ENCODE measurements at places on chromosomes 13 and 19.

- DNase-seq: no peak
These were observed 180.0 kb downstream of the LHFPL6 start for GRCh38 chr13:39422845-39423565.

GRCh38 chr19:16068696-16069259 is 7.5 kb upstream of the TPM4 start:
- DNase-seq: no peak

- no peak for DNase-seq
These were observed 52.7 kb downstream of the VAV1 start for GRCh38 chr19:6825076-6825774.

DNA sequence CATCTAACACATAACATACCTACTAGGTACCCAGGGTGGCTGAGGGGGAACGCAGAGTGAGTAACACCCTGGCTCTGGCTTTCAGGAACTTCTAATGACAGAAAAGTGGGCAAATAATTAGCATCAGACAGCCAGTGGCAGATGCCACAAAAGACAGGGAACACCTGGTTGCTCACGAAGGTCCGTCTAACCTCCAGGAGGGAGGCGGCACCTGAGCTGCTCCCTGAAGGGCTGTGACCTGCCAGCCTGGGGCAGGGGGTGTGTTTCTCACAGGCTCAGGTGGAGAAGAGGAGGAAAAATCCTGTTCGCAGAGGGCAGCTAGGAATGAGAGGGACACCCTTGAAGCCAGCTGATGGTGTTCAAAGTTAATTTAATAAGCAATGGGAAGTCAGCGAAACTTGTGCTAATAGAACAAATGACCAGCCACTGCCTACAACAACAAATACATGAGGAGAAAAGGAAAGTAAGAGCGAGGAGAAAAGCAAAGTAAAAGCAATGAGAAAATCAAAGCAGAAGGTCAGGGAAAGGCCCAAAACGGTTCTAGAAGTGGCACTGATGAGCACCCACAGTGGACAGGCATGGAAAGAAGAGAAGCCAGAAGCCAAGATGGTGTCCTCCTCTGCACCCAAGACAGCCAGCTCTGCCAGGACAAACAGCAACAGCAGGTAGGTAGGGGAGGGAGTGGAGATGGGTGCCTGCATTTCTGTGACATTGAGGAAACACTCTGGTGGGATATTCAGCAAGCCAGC is 87.3 kb downstream of the STK24 start:
- DNase-seq: no peak

DNA sequence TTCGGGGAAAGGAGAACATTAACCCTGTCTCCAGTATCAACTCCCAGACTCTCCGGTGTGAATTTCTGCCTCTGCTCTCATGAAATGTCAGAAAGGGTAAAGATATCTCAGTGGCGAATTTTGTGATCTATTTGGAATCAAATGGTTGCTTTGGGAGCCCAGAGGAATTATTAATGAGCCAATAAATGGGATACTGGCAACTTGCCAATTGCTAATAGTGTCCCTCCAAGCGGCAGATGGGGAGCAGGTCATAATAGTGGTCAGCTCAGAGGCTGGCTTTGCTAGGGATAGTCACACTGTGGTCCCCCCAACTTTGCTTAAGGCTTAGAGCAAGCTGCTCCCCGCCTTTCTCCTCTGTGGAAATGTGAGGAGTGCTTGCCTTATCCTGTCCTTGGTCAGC is 176.1 kb upstream of the KL start:
- no peak for DNase-seq

GRCh38 chr13:66162470-66162869 is 1067.7 kb downstream of the PCDH9 start:
- no peak for DNase-seq

- DNase-seq: no peak
These were observed 2215.4 kb upstream of the PCDH20 start for GRCh38 chr13:63631006-63631405.

GRCh38 chr13:93716623-93717022 is 490.0 kb downstream of the GPC6 start:
- no peak for DNase-seq

- no peak for DNase-seq
These were observed 17.7 kb downstream of the POLRMT start for GRCh38 chr19:615619-616018.

DNA sequence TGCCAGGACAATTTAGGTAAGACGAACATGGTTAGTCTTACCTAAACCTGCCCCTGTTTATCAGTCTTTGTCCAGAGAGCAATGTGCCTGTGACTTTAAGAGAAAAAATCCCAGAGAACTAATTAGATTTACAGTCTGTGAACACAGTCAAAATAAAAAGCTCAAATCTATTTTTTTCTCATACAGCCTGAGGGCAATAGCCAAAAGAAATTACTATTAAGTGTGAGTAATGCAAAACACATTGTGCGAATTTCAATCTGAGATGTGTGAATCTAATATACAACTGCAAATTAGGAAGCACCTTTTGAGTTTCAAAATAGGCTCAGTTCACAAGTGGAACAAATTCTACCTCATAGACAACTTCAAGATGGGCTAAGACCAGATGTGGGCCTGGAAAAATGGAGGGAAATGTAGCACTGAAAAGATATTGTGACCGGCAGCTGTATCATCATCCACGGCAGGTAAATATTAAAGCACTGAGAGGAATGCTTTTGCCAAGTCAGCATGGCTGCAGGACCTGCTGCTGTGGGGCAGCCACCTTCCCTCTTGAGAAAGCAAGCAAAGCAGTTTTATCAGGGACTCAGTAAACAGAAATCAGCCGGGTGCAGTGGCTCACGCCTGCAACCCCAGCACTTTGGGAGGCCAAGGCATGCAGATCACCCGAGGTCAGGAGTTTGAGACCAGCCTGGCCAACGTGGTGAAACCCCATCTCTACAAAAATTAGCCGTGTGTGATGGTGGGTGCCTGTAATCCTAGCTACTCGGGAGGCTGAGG is 114.8 kb downstream of the KATNAL1 start:
- DNase-seq: no peak

- DNase-seq: no peak
These were observed 724.0 kb upstream of the MIR17HG start for GRCh38 chr13:90623318-90624011.

DNA sequence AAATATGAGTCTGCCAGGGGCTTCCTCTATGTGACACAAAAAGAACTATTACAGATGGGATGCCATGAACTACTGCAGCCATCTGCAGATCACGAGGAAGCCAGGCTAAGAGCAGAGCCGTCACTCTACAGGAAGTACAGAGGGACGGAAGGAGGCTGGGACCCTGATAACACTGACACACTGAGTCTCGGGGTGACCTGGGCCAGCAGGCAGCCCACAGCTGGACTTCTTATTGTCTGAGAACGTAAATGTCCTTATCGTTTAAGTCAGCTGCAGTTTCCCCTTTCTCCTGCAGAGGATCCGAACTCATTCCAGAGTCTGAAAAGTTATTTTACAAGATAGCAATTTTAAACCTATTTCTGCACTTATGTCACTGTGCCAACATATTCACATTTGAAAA is 20.7 kb downstream of the PARP4 start:
- no peak for DNase-seq

DNA sequence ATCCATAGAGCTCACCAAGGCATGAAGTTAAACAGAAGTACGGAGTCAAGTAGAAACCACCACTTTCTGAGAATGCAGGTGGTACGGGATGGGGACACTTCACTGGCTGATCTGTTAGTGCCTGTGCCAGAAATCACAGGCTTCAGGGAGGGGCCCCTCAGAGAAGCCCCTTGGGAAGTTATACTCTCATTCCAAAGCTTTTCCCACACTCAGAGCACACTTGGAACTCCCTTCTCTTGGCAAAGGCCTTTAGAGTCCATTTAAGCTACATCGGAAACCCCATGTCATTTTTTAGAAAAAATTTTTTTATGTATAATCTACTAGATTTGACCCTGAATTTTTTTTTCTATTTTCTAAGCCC is 80.7 kb upstream of the WASF3 start:
- DNase-seq: no peak

DNA sequence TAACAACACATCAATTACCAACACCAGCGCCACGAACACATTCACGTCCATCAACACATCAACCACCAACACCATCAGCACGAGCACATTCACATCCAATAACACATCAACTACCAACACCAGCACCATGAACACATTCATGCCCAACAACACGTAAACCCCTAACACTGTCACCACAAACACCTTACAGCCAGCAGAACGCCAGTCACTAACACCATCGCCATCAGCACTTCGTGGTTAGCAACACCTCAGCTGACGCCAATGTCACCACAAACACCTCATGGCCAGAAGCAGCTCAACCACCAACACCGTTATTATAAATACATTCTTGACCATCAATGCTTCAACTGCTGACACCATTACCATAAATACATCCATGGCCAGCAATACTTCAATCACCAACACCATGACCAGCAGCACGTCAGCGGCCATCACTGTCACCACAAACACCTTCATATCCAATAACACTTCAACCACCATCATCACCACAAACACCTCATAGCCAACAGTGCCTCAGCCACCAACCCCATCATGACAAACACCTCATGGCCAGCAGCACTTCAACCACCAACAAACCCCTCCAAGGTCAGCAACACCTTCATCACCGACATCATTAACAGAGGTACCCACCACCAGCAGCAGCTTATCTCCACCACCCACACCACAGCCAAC is 9.4 kb downstream of the FCER2 start:
- DNase-seq: no peak

- DNase-seq: no peak
These were observed 10.2 kb downstream of the ENOX1 start for GRCh38 chr13:43776501-43777079.

- DNase-seq: no peak
These were observed 7.6 kb downstream of the TINCR start for GRCh38 chr19:5560156-5560555.

- no peak for DNase-seq
These were observed 1.3 kb upstream of the PTBP1 start for GRCh38 chr19:795691-796581.

DNA sequence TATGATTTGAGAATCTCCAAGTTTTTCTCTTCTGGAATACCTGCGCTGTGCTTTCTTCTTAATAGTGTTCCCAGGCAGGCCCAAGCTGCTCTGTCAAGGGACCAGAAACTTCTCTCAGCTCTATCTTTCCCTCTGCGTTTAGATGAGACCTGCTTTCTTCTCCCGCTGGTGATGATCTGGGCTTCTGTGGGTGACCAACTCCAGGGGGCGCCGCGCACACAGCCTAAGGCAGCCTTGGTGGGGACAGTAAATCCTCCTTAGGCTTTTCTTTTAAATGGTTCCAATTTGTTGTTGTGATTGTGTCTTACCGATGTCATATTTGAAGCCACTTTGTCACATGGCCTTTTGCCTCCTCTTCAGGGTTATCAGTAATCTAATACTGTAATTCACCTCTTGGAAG is 439.4 kb upstream of the KLF12 start:
- DNase-seq: no peak

- DNase-seq: no peak
These were observed 1.6 kb downstream of the ZNF415 start for GRCh38 chr19:53131085-53131590.

GRCh38 chr13:42378383-42378780 is 106.4 kb downstream of the AKAP11 start:
- no peak for DNase-seq

DNA sequence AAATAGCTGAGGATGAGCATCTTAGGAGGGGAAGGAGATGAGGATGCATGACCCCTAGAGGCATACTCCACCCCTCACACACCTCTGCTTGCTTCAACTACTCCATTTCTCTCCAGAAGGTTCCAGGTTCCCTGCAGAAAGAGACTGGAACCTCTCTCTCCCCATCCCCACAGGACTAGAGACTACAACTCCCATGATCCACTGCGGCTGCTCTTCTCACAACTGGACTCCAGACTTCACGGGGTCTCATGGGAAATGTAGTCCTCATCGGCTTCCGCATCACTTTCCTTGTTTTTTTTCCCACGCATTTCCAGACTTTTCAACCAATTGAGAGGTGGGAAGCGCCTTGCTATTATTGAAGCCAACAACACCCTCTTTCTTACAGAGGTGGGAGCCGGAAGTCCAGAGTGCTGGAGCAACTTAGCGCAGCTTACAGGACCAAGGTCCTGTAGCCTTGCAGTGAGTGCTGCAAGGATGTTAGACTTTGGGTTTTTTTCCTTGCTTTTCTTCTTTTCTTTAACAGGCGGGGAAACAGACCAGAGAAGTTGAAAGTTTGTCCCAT is 13.9 kb upstream of the CACNG6 start:
- DNase-seq: peak; percentile 93

GRCh38 chr13:97986835-97987234 is 33.4 kb downstream of the IPO5 start:
- no peak for DNase-seq

DNA sequence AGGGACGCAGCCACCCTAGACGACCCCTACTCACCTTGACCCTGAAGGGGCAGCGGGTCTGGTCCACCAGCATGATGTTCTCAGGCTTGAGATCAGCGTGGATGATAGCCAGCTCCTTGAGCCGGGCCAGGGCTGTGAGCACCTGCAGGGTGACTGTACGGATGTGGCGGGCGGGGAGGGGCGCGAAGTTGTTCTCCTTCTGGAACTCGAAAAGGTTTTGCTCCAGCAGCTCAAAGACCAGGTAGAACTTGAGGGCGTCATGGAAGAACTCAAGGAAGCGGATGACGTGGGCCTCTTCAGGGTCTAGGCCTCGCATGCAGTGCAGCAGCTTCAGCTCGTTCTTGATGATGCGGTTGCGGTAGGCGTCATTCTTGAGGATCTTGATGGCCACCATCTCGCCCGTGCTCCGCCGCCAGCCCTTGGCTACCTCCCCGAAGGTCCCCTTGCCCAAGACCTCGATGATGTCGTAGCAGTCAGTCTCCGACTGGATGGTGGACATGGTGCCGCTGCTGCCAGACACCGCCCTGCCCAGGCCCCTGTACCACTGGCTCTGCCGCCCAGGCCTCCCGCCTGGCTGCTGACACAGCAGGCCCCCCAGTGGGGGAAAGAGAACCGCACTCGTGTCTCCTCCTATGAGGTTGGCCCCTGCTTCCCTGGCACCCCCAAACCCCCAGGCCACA is 437 bp downstream of the HIPK4 start:
- DNase-seq: no peak

DNA sequence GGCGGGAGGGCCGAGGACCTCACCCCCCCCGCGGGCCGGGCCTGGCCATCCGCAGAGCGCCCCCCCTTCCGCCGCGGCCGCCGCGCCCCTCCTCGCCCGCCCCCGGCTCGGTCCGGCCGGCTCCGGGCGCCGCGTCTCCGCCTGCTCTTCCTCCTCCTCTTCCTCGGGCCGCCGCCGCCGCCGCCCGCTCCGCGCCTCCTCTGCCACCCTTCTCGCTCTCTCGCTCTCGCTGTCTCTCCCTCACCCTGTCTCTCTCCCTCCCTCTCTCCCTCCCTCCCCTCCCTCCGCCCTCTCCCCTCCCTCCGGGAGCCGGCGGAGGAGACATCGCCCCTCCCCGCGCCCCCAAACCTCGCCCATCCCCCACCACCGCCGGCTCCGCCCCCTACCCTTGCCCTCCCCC is at the start of gene SHANK1:
Gene SHANK1, minus strand, starts transcription at position 237 of the 400 bp plus-strand sequence. CDS start 2,883 bp downstream, outside the sequence.
- no peak for DNase-seq

- peak; percentile 20 for DNase-seq
These were observed 1.6 kb upstream of the IGFL4 start for GRCh38 chr19:46042252-46042883.

DNA sequence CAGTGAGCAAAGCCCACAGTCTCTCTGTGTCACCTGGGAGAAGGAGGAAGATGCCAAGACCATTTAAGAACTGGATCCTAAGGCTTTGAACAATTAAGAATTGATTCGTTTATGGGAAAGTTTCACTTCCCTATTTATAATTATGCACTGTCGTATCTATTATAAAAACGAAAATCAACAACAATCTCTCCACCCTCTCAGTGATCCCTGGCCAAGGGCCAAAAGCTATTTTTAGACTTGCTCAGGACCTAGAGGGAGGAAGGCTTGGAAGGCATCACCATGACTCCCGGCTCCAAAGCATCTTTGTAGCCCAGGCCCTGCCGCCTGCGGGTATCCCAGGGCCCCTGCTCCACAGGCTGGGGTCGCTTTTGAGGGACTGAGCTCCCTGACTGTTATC is 1.3 kb downstream of the RHPN2 start:
- DNase-seq: no peak
